Natural killer cell treated with Interleukin-12 subunit alpha and Interleukin-12 subunit beta and Interleukin-15 and Interleukin-18, amount 100 ng/mL, for 72 hours (primary cell): ENCODE measurements at places on chromosomes 5 and 9. TPM values are rescaled to one million over a fixed set of nuclear protein-coding genes. Genes with fewer than 3 reads are reported as not detected.
A peak's percentile ranks its signal among the peaks of the same experiment; 100 is the strongest.

The FRMPD1 gene
- total RNA-seq, result not detected

The PCDHA9 gene
- total RNA-seq, result not detected

The SIL1 gene
- 33.1 TPM for total RNA-seq

The SCAMP1 gene
- 21.1 TPM for total RNA-seq

The MEGF10 gene
- not detected for total RNA-seq

The SPATA31C1 gene
- not detected for total RNA-seq

DNA sequence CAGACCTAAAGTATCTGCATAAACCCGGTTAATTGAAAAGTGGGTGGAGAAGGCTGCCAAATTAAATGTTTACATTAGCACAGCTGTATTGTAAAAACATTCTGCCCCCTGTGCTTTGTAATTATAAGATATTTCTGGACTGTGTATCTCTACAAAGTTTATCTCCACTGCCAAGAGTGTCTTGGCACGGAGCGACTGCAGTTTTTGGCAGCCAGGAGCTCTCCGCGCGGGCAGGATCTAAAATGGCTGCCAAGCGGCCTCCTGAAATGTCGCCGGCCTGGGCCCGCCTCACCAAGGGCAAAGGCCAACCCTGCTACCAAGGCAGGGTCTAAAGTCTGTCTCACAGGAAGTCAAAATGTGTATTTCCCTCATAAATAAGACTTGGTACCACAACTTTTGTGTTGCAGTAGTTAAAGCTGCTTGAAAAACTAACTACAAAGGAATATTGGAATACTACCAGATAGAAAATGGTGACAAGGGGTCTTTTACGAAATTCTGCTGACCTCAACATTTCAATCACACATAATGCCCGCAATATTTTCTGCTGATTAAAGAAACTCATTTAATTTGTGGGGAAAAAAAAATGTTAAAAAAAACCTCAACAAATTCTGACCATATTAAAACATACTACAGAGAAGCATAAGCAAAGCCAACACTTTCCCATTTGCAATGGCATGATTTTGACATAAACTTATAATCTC lies 110.4 kb downstream of the NFIB start:
- DNase-seq, result no peak

GRCh38 chr5:158502686-158503085 lies 597.0 kb downstream of the EBF1 start:
- no peak for DNase-seq

DNA sequence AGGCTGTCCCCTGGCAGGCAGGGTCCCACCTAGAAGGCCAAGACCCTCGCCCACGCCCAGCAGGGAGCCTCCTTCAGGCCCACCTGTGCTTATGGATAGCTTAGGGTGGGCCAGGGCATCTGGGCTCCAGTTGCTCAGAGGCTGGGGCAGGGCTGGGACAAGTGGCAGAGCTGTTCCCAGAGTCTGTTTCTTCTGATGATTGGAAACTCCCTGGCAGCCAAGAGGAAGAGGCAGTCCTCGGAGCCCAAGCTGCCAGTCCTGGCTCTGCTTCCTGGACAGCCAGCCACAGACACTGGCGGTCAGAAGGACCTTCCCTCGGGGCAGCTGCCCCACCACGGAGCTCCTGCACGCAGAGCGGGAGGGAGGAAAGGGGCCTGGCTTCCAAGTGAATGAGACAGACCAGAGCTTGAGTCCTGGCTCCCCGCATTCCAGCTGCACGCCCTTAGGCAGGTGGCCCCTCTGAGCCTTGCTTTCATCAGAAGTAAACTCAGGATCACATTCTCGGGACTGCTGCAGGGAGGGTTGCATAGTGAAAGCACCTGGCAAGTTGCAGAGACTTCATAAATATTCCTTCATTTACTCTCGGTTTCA lies 37.9 kb upstream of the GABRP start:
- no peak for DNase-seq

- no peak for DNase-seq
These were observed 240.5 kb upstream of the TUT7 start for GRCh38 chr9:86594724-86595123.

- no peak for DNase-seq
These were observed 187.3 kb downstream of the FBN2 start for GRCh38 chr5:128350705-128351104.

DNA sequence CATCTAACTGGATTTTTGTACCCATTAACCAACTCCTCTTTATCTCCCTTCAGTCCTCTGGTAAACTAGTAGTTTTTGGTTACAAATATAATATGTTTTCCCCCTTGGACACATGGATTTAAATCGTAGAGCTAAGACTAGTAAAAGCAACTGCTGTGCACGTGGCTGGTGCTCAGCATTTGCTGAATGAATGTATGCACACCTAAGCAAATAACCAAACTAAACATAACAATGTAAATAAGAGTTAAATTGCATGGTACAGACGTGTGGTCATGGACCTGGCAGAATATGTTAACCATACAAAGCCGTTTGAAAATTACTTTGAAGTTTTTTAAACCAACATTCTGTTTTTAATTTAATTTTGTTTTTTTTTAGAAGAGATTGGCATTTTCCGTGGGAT lies 65.2 kb upstream of the FYB1 start:
- DNase-seq, result no peak

DNA sequence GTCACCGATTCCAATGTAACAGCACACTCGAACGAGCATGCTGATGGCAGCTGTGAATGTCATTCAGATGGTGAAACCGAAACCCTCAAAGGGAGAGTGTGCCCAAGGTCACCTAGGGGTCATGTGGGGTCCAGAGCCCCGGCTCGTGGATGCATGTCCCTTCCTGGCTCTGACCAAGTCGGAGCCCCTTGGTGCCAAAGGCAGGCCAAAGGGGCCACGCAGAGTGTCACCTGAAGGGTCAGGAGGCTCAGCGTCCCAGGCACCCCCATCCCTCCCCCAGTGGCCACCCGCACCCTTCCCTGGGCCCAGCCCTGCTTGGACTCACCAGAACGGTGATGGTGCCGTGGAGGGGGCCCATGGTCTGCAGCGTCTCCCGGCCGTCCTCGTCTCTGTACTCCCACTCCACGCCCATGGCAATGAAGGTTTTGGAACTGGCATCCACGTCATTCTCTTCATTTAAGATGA lies 69.5 kb downstream of the ZNF354C start:
- DNase-seq, result no peak

DNA sequence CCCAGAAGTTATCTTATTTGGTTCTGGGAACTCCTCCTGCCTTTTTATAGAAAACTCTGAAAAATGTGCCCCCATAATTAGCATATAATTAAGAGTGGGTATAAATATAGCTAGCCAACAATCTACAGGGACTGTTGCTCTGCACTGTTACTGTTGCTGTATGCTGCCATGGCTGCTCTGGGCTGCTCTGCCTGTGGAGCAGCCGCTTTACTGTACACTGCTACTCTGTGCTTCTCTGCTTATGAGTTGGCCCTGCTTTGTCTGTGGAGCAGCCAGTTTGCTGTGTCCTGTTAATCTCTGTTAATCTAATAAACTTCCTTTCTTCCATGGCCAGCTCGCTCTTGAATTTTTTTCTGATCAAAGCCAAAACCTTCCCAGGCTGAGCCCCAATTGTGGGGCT lies 2244.0 kb upstream of the ACO1 start:
- DNase-seq, result no peak

- DNase-seq, result no peak
These were observed 12.3 kb downstream of the CCNH start for GRCh38 chr5:87400305-87400899.

- DNase-seq, result no peak
These were observed 1059.8 kb upstream of the DMAC1 start for GRCh38 chr9:8859416-8859815.

- no peak for DNase-seq
These were observed 13.2 kb upstream of the FBP2 start for GRCh38 chr9:94606646-94607422.

- no peak for DNase-seq
These were observed 264.6 kb downstream of the TMEM167A start for GRCh38 chr5:82812575-82812974.

DNA sequence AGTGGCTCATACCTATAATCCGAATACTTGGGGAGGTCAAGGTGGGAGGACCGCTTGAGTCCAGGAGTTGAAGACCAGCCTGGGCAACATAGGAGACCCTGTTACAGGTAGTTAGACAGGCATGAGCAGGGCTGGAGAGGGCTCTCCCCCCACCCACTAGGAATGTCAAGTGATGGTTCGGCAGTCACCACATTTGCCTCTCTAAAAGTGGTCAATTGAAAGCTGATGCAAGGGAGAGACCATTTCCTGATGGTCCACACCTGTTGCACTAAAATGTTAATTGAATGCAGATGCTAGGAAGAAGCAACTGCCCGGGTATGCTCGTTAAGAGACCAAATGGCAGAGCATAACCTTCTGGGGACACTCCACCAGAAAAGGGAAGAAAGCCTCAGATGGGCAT lies 82.7 kb downstream of the SFXN1 start:
- DNase-seq, result peak; percentile 29

- DNase-seq, result no peak
These were observed 217.7 kb upstream of the TBCA start for GRCh38 chr5:77993855-77994318.

- no peak for DNase-seq
These were observed 300.0 kb downstream of the ZSWIM6 start for GRCh38 chr5:61632064-61632463.

DNA sequence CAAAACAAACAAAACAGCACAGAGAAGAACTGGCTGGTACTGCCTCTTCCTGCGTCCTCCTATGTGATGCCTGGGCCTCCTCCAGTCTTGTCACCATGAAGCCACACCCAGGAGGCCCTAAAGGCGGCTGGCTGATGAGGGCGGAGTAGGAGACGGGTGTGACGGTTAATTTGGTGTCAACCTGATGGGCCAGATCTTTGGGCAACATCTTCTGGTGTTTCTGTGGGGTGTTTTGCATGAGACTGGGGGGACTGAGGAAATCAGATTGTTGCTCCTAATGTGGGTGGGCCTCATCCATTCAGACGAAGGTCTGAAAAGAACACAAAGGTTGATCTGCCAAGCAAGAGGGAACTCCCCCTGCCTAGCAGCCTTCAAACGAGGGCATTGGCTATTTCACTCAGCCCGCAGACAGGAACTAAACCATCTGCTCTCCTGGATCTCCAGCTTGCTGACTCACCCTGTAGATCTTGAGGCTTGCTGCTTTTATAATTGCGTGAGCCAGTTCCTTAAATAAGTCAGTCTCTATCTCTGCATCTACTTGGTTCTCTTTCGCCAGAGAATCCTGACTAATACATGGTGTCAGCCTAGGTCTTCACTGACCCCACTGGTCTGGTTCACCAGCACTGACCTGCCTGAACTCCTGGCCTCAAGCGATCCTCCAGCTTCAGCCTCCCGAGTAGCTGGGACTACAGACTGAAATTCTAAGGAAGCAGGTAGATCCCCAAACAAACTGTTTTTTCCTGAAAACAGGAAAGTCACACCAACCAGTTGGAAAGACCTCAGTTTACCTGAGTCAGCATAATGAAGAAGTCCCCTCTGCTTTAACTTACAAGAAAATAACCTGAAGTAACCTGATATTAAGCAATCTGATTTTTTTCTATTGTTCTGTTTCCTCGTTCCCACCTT lies 12.8 kb upstream of the ZFP62 start:
- no peak for DNase-seq

DNA sequence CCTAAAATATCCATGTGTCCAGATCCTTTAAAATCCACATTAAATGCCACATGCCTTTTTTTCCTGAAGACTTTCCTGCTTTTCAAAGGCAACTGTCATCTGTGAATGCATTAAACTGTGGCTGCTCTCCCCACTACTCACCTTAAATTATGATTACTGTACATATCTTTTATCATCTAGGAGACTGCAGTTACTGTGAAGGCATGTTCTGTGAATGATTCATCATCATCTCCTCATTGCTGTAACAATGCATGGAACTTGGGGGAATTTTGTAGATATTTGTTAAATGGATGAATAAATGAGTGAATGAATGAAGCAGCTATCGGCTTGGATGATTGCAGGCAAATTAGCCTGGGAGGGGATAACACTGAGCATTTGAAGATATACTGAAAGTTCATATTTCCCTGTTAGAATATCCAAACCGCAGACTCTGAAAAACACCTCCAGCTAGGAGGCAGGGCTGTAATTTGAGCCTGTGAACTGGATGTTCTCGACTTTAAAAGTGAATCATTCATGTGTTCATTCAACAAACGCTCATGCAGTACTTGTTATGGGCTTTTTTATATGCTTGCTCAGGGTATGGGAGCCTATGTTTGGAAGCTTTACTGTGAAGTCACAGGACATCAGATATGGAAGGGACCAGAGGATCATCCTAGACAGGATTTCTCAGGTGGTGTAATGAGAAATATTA lies 519.2 kb downstream of the KIF4B start:
- DNase-seq, result no peak

- DNase-seq, result no peak
These were observed at the start of gene CDH18 for GRCh38 chr5:19987612-19988361. Gene CDH18 (minus strand): TSS chr5:19988200. CDS start chr5:19838986, 149,214 bp downstream.

- DNase-seq, result no peak
These were observed 172.0 kb downstream of the DENND1A start for GRCh38 chr9:123757960-123758359.

GRCh38 chr9:127686461-127687393 lies 20.1 kb upstream of the CFAP157 start:
- DNase-seq, result peak; percentile 44

- no peak for DNase-seq
These were observed 28.1 kb downstream of the PDE6A start for GRCh38 chr5:149916334-149917072.

- no peak for DNase-seq
These were observed 300.4 kb downstream of the IRX2 start for GRCh38 chr5:2451100-2451499.

DNA sequence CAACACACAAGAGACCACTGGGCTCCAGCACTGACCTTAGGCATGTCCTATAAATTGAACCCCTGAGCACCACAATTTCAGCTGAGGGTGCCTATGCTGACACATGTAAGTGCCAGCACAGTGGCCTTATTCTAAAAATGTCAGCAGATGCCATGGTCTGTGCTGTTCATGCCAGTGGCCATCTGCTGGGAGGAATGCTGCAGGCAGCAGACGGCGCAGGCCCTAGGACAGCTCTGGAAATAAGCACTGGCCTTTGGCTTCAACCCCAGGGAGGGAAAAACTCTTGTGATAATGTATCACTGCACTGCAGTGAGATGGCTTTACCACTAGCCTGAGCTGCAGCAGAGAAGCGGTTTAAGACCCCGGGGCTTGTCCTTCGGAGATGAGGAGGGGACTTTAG lies 98.5 kb downstream of the SYK start:
- DNase-seq, result no peak

DNA sequence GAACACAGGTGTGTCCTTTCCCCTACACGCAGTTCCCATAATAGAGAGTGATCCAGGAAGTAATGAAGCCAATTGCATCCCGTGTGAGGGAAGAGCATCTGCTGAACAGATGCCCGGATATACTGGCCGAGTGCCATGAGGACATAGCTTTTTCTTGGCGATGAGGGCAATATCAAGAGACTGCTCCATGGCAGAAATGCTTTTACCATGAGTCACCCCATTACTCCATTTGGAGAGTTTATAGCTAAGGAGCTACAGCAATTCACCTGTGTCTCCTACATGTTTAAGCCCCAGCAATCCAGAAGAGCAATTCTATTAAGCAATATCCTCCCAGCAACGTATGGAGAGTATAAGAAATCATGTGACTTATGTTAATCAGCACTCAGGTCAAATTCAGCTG lies 222.0 kb upstream of the KLF4 start:
- DNase-seq, result no peak
